ENCODE measurements at places on chromosomes 12 and 14.

DNA sequence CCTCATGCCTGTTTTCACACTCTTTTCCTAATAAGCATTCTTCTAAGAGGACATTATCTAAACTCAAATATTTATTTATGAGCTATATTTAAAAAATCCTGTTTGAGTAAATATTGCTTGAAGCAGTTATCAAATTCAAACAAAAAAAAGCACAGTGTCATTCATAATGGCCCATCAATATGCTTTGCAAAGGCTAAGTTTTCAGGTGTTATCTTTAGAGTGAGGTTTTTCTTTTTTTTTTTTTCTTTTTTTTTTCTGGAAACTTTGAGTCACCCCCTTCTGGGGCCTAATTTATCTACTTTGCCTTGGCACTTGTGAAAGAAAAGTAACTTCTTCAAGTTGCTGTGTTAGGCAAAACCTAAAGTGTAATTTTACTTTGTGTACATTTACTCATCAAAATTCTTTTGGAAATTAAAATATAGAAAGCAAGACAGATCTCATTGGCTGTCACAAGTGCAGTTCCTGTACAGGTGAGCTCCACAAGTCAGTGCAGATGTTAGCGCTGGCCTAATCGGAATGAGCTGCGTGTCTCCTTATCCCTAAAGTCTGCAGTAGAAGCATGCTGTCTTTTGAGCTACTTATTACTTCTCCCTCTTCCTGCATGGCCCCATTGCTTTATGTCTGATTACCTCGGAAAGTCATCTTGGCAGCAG, 53.3 kb downstream of the GLT1D1 start:
- no peak for DNase-seq

DNA sequence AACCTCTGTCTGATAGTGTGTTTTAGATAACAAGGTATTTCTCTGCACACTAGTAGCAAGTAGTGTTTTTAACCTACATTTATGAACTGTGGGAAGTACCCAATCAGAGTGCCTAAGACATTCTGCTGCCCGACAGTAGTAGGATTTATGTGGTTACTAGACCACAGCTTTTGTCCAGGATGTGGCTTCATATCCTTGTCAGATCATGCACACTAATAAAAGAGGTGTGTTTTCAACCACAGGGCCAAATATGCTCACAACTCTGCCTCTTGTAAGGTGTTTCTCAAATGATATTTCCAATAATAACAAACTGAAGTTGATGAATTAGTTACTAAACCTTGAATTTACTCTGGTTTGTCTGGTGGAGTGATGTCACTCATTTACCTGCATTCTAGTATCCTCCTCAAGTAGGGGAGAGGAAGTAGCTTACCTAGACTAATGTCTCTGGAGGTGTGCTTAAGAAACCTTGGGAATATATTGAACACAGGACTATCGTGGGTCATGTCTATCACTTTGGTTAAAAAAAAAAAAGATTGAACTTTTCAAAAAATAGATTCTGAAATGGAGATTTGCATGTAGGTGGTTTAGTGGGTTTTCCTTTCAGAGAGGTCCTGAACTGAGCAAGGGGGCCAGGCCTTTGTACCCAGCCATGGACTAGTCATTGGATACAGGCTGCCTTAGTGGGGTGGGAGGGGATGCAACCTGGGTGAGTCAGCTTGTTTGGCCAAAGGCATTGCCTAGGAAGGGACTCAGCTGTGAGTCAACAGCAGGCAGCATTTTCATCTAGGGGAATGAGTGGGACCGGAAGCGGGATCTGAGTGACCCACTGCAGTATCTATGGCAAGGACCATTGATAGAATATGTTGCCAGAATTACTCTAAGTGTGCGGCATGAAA, 14.1 kb downstream of the FBXW8 start:
- DNase-seq = no peak

DNA sequence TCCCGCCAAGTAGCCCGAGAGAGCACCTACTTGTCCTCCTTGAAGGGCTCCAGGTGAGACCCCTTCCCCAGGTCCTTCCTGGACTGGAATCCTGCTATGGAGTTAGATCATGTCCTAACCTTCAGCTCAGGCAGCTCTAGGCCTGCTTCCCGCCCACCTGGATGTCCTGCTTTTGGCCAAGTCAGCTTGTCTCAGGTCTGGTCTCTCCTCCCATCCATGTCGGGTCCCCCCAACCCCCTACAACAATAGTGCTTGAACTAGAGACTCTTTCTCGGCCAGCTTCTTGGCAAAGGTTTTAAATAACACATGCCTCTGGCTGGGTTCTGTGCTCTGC, 3.6 kb downstream of the NAB2 start:
- DNase-seq = no peak

GRCh38 chr12:100668945-100669536, 95.6 kb downstream of the GAS2L3 start:
- DNase-seq = peak; percentile 45

DNA sequence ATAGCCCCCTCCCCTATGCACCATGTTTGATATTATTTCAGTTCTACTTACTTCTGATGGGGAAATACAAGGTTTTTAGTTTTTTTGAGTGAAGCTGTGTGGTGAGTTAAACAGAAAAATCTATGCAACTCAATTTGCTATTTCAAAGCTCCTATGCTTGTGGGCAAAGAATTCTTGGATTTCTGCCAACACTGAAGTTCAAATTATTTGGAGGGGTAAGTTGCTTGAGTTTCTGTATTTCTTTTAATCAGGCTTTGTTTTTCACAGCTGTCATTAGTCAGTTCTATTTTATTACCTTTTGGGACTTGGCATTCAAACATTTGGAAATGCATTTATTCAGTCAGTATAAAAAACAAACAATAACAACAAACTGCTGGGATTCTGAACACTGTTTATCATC, 407.5 kb upstream of the MGAT4C start:
- DNase-seq = no peak

DNA sequence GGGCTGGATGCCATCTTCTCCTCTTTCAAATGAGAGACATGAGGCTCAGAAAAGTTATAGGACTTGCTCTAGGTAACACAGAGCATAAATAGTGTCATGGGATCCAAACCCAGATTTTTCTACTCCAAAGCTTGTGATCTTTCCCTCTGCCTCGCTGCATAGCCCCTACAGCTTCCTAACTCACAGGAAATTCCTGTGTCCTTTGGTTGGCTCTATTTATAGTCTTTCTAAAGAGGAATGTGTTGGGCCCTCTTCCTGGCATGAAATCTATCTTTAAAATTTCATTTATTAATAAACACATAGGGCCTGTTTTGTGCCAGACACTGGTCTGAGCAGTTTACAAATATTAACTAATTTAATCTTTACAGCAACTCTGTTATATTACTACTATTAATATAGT, 9.8 kb upstream of the KCNA5 start:
- no peak for DNase-seq

DNA sequence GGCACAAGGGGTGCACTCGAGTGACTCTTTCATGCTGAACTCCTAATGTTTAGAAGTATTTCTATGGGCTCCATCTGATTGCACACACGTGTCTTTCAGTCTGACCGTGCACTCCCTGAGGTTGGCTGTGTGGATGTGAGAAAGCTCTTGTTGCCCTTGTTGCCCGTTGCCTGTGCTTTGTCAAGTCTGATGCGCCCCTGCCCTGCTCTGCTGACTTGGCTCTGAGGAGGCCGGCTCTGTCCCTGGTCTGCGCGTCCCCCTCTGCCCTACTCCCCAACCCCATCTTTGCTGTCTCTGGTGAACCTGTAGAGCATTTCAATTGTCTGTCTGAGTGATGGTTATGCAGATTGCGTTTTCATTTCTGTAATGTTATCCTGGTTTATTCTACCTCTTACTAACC, 802.3 kb downstream of the NRXN3 start:
- no peak for DNase-seq

DNA sequence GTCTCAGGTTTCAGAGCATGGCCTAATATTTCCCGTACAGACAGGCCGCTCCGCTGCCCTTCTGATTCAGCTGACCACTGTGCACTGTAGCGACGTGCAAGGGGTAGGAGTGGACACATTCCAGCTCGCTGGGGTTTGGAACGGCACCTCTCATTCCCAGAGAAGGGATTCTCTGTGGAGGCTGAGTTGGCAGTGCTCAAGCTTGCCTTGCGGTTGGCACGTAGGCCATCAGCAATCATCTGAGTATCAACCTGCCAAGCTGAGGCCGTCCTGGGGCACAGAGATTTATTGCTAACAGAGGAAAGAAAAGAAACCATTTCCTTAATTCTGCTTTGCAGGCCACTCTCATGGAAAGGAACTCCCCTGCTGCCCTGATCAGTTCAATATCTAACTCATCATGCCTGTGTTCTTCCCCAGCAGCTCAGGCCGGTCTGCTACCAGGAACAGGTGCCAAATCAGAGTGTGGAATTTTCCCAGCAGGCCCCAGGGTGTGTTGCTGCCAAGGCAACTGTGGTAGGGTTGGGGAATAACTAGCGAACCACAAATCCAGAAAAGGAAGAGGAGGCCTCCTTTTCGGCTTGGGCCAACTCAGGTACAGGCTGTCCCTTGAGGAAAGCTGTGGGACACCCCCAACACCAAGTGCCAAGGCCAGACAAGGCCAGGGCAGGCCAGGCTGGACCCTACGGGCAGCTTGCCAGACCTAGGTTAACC, 92.5 kb downstream of the SSPN start:
- no peak for DNase-seq
